ENCODE measurements at places on chromosomes 7 and 10.

GRCh38 chr10:102785818-102786217 lies 42.1 kb downstream of the WBP1L start:
- DNase-seq: peak; percentile 25

DNA sequence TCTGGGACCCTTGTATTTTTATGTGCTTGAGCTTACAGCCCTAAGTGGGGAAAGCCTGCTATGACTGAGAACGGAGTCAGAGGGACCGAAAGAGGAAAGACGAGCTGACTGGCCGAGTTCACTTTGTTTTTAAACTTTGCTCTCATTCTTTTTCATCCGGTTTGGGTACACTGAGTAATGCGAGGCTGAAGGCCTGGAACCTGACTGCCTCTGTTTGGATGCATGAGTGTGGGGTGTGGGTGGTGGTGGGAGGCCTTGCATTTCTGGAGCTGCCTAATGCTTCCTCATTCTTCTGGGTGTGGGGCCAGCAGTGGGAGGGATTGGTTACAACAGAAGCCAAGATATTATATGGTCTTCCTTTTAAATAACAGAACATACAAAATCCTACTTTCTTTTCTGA lies 155.5 kb downstream of the BUB3 start:
- DNase-seq: no peak

DNA sequence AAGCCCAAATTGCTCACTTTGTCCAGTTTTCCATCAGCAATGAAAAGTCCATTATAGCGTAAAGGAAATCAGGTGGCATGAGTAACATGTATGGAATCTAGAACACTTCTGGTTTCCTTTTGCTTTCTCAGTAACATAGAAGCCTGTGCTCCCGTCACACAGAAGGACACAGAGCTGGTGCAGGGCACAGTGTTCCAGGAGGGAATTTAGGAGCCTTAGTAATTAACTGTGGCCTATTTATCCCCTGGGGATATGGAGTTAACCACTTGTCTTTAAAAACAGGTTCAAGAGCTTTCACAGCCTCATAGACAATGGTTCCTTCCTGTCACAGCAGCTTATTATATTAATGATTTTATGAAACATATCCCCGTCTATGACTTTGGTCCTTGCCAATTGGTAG lies 189.9 kb downstream of the NEBL start:
- DNase-seq: no peak

- DNase-seq: no peak
Measured at GRCh38 chr7:107025449-107026103, 18.9 kb upstream of the PRKAR2B start.

- no peak for DNase-seq
Measured at GRCh38 chr7:45394117-45394708, 180.0 kb upstream of the ADCY1 start.

DNA sequence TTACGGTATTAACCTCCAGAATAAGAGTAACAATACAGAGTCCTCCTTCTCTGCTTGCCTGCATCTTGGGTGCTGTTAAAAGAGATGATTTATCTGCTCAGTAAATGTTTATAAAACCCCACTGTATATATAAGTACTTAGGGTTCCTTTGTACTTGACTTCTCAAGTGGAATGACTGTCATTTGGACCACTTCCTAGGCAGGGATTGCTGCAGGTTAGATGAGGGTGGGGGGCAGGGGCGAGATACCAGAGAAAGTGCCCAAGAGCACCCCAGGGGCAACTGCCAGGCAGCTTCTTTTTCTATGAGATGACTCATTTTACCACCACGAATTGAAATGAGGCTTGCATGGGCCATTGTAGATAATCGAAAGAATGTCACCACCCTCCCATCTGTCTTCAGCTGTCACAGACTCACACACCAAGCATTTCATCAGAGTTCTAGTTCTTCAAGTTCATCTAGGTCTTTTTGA lies 421.9 kb upstream of the GALNT17 start:
- no peak for DNase-seq

DNA sequence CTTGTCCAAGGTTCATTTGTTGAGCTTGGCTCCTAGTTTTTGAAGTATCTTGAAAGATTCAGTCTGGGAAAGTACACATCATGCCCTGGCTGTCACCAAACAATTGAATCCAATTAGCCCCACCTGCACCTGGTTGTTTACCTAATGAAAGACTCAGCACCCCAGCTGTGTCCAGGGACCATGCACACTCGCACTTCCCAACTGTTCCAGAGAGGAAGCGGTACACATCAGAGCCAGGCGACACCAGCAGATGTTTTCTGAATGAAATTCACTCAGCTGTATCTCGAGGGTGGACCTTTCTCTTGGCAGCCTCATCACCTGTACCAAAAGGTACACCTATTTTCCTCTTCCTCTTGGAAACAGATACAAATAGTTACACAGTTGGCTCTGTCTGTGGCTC lies 216.4 kb upstream of the LRGUK start:
- DNase-seq: no peak

- DNase-seq: no peak
Measured at GRCh38 chr10:78460204-78460603, 426.5 kb downstream of the RPS24 start.

GRCh38 chr7:16594061-16594460 lies 51.5 kb downstream of the ANKMY2 start:
- DNase-seq: no peak

GRCh38 chr7:150989456-150989855 lies 1.4 kb upstream of the NOS3 start:
- no peak for DNase-seq

- DNase-seq: peak; percentile 81
Measured at GRCh38 chr7:105691680-105692564, 110.6 kb upstream of the EFCAB10 start.

GRCh38 chr10:89966211-89966610 lies 264.8 kb downstream of the KIF20B start:
- DNase-seq: no peak

DNA sequence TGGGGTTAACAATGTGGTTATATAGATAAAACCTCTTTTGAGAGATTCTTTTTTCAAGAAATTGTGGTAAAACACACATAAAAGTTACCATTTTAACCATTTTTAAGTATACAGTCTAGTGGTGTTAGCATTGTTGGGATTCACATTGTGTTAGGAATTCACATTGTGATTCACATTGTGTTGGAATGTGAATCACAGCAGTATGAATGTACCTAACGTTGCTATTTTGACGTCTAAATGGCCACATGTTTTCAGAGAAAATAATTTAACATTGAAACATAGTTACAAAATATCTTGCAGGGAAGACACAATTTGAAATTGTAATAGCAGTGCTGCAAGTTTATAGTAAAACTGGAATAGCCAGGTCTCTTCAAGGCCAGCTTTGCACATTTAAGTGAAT lies 129.0 kb downstream of the BICC1 start:
- DNase-seq: no peak

DNA sequence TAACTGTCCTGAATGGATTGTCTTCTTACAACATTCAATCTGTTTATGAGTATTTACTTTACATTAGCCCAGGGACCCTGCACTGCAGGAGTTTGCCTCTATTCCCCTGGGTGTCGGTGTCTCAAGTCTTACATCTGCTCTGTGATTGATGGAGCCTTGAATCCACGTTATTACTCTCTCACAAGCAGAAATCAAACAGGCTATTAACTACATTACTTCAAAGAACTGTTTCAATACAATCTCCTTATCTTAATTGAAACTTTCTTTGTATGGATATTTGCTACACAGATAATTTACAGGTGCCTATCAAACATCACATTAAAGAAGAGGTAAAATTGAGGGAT lies 3.1 kb upstream of the ARID5B start:
- DNase-seq: no peak

DNA sequence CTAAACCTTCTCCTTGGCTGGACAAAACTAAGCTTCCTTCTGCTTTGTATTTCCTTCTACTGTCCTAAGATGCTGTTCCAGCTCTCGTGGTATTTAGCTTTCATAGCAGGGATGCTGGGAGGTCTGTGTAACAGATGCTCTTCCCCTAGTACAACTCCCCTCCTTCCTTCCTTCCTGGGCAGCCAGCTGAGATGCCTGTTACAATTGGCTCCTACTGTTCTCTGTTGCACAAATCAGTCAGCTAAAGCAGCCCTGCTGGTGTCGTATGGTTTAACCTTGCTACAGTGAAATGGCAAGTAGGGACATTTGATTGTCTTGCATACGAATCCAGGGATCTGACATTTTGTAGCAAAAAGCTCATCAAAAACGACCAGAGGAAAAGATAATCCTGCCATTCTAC lies 143.8 kb downstream of the ARHGAP21 start:
- no peak for DNase-seq

DNA sequence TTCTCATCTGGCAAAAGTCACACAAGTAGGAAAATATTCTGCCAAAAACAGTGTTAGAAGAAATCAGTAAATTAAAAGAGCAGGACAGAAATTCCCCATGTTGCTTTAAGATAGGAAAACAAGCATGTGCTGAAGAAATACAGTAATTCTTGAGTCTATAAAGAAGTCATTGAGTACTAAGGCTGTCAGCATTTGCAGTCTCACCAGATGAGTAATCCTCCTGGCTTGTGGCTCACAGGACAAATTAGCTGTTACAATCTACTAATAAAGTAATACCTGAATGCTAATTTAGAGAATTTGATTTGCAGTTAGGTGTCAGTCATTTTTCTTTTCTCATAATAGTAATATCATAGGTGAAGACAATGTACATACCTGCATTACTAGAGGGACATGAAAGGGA lies 1158.9 kb upstream of the CELF2 start:
- DNase-seq: no peak

DNA sequence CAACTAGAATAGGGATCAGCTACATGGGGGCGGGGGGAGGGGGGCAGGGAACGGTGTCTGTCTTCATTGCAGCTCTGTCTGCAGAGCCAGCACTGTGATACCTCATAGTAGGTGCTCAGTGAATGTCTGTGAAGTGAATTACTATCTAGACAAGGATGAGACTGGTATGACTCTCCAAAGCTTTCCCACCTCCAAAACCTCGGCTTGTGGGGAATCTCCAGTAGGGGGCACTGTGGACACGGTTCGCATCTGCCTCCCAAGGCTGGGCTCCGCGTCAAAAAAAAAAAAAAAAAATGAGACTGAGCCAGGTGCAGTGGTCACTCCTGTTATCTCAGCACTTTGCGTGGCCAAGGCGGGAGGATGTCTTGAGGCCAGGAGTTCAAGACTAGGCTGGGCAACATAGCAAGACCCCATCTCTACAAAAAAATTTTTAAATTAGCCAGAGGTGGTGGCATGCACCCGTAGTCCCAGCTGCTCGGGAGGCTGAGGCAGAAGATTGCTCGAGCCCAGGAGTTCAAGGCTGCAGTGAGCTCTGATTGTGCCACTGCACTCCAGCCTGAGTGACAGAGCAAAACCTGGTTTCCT lies 9.6 kb downstream of the TRIM56 start:
- peak; percentile 53 for DNase-seq

GRCh38 chr7:123752534-123752933 lies 3.7 kb upstream of the WASL start:
- DNase-seq: no peak

GRCh38 chr7:8065356-8065813 lies 96.8 kb downstream of the GLCCI1 start:
- DNase-seq: no peak

DNA sequence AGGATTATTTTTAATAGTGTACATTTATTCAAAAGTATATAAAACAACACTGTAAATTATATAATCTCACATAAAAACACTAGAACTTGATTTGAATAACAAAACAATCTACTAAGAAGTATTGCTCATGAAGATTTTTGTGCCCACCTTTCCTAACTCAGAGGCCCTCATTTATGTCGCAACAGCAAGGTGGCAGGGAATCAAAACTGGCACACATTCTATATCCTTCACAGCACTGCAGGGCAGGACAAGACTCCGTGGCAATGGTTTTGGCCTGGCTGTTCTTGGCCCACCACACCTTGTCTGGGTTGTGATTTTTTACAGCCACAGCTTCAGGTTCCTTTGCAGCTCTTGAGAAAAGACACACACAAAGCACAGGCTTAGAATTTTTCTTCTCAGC lies 3.4 kb upstream of the CUZD1 start:
- no peak for DNase-seq

DNA sequence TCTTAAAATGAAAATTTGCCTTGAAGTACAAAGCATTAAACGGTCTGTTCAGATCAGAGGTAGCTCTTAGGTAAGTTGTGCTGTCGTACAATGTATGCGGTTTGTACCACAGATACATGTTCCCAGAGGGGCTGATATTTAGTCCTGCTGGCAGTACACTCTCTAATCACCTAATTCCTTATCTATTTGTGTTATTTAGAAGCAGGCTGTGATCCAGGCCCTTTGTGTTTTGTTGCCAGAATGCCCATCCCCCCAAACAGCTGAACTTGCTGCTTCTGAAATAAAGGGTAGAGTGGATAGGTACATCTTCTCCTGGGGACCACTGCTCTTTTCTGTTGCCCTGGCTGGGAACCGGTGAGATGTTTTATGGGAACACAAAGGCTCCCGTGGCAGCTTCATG lies 84.5 kb downstream of the SND1 start:
- no peak for DNase-seq

GRCh38 chr7:31033674-31034300 lies 18.3 kb upstream of the ADCYAP1R1 start:
- no peak for DNase-seq

DNA sequence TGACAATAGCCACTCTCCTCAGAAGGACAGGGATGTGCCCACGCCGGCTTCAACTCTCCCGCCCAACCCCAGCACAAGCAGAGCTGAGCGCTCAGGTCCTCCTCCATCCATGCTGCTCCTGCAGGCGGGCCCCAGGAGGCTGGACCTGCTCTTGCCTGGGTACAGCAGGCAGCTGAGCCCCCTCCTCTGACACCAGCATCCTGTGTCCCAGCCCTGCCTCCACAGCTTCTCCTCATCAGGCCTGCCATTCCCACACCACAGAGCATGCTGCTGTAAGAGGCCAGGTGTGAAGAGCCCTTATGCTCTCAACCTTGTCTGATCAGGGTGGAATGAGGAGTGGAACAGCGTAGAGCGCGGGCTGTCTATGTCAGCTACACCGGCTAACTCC lies 302.2 kb downstream of the PTPRN2 start:
- DNase-seq: no peak
